Renal cortex interstitium (tissue), 15 donors: ENCODE measurements at places on chromosomes 1 and 21. TPM values are rescaled to one million over a fixed set of nuclear protein-coding genes. Genes with fewer than 3 reads are reported as not detected.

The PGLYRP4 gene
- polyA plus RNA-seq = not detected

The TMEM240 gene
- 12.1 TPM for polyA plus RNA-seq

The RAB25 gene
- polyA plus RNA-seq = 47.6 TPM

The UBR4 gene
- 109 TPM for polyA plus RNA-seq

- no peak for DNase-seq
These were observed 62.5 kb downstream of the WDR64 start for GRCh38 chr1:241714321-241715218.

- no peak for DNase-seq
These were observed 138.8 kb downstream of the NTMT2 start for GRCh38 chr1:170284512-170284911.

- no peak for DNase-seq
These were observed 27.9 kb downstream of the HIVEP3 start for GRCh38 chr1:41890825-41891198.

GRCh38 chr1:193540511-193540910 lies 354.1 kb upstream of the B3GALT2 start:
- DNase-seq = no peak

DNA sequence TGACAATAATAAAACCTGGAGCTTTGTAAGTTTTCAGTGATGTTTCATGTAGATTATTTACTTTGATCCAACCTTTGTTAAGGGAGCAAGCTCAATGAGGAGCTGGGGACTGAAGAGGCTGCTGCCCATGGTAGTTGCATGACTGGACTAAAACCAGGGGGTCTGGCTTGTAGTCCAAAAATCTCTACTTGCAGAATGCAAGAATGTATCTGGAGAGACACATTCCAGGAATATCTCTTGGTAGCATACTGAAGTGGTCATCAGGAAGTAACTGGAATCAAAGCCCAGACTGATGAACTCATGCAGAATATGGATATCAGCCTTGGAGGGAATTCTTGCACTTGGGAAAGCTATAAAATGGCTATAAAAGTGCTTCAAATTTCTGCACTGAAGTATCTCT lies 5.8 kb upstream of the KIAA0040 start:
- DNase-seq = no peak
